ENCODE measurements at places on chromosomes 11 and 22.

DNA sequence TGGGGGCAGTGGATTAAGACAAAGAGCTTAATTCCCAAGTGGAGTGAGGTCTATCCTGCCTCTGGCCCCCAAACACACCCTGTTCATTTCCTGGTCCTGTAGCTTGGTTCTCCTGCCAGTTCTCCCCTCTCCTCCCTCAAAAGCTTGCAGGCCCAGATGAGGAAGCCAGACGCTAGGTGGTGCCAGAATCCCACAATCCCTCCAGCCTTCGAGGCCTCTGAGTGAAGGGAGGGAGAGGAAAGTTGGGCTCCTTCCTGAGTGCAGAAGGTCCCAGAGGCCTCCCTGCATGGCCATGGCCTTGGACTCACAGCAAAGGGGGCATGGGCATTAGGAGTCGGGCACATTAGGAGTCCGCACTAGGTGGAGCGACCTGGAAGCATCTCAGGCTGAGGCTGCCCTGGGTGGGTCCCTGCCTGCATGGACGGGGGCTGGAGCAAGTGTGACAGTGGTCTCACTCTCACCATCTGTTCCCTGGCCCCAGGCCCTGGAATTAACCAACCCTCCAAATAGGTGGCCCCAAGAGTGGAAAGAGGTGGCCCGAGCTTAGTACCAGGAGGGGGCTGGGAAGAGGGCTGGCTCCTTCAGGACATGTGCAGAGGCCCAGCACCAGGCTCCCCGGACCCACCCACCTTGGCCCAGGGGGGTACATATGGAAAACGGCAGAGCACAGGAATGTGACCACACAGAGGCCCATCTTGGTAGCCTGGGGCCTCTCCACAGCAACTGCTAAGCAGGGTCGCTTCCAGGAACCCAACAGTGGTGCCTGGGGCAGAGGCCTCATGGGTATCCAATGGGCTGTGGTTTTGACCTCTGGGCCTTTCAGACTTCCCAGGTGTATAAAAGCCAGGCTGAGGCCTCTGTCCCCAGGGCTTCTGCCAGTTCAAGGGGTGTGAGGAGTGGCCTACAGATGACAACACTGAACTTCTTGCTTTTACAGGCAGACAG, 5.2 kb downstream of the FXYD2 start:
- DNase-seq, result no peak

DNA sequence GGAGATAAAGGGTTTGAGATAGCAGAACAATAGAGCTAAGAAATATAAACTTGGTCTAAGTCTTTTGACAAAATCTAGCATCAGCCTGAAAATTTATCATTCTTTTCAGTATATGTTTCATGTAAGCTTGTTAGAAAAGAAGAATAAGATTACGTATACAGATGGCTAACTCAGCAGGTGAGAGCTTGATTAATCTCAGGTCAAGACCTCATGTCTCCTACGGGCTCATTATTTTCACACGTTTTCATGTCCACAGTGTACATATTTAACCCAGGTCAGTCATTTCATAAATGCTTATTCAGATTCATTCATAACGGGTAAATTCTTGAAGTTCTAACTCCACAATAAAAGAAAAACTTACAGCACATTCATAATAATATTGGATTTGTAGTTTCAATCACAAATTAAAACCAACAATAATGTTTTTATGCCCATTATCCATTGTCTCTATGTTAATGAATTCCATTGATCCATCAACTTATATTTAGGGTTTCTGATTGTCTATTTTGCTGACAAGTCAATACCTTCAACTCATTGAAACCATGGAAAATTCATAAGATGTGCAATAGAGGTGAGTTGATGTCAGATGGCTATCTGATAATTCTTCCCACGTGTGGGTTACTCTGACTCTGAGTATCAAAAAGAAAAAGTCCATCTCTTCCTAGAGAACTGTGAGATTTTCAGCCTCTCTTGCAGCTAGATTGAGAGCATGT, 102.6 kb downstream of the CASP12 start:
- no peak for DNase-seq

DNA sequence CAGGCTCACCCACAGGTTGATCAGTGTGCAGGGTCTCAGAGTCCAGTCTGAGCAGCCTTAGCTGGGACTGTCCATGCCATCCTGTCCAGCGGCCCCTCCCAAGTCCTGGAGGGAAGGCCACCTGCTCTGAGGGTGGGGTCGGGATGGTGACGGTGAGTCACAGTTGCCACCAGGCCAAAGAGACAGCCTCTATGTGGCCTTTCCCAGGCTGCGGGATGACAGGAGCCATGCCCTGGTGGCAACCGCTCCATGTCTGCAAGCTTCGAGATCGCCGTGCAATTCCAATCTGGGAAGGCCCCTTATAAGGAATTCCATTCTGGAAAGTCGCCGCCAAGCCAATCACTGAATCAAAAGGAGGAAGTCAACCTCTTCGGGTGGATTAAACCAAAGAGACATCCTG, 47.5 kb downstream of the RTL6 start:
- DNase-seq, result no peak

- no peak for DNase-seq
Measured at GRCh38 chr11:95968585-95968984, 44.7 kb upstream of the MTMR2 start.

DNA sequence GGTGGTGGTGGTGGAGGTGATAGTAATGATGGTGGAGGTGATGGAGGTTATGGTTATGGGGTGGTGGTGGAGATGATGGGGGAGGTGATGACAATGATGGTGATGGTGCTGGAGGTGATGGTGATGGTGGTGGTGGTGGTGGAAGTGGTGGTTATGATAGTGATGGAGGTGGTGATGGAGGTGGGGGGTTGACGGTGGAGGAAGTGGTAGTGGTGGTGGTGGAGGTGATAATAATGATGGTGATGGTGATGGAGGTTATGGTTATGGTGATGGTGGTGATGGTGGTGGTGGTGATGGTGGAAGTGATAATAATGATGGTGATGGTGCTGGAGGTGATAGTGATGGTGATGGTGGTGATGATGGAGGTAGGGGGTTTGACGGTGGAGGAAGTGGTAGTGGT, 16.9 kb upstream of the WNT7B start:
- no peak for DNase-seq

DNA sequence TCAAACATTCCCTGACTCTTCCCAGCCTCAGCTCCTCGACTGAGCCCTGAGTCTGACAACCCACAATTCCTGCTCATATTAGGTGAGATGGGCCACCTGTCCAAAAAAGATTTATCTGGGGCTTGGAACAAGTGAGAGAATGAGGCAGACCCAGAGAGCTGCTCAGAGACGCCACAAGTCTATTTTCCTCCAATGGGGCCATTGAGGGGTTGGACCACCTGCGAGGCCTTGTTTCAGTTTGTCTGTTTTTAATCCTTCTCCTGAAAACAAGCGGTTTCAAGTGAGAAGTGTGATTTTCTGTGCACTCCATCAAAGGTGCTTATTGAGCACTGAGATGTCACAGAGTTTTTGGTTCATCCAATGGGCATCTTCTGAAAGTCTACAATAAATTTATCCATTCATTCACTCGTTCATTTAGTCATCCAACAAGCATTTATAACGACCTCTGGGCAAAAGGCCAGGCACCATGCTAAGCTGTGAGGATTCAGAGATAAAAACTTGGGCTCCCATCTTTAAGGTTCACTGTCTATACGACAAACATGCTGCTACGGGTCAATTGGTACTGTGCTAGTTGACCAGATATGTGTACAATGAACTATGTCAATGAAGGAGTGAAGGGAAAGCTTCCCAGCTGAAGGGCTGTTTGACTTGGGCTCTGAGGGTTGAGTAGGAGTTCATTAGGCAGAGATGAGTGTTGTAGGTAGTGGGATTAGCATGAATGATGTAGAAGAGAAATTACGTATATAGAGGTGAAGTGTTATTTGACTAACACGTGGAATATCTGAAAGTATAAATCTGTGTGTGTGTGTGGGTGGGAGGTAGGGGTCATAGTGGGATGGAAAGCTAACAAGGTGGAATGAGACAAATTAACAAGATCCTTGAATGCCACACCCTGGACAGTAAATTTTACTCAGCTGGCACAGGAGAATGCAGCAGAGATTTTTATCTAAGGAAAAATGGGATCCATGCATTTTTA, 168.9 kb downstream of the MIAT start:
- DNase-seq, result no peak

- no peak for DNase-seq
Measured at GRCh38 chr22:45398214-45398613, 15.2 kb downstream of the SMC1B start.

GRCh38 chr11:30128269-30128932, 102.4 kb upstream of the FSHB start:
- peak; percentile 8 for DNase-seq

GRCh38 chr11:35886759-35887158, 57.1 kb upstream of the LDLRAD3 start:
- DNase-seq, result no peak

DNA sequence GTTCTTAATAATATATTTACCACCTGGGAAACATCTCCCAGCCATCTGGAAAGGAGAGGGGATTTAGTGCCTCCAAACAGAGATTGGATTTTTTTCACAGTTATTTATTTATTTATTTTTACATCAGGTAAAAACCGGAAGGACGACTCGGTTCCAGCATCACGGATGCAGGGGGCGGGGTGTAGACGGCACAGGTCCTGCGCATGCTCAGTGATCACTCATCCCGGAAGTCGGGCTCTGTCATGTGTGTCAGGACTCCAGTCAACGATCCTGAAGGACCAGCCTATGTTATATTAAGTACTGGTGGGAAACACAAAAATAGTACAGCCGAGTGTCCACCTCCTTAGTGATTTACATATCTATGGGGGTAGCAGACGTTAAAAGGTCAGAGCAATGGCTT, 467.6 kb downstream of the NTM start:
- DNase-seq, result no peak

- DNase-seq, result no peak
Measured at GRCh38 chr11:71449596-71449995, 1.4 kb upstream of the DHCR7 start.

- DNase-seq, result no peak
Measured at GRCh38 chr22:47793304-47794101, 1031.1 kb downstream of the TBC1D22A start.

Measured in natural killer cell (primary cell).